Suppressor macrophage (primary cell): ENCODE measurements at places on chromosomes 1 and 21.
A peak's percentile ranks its signal among the peaks of the same experiment; 100 is the strongest.

GRCh38 chr1:93704052-93704451 lies 22.4 kb upstream of the BCAR3 start:
- DNase-seq, result peak; percentile 84

DNA sequence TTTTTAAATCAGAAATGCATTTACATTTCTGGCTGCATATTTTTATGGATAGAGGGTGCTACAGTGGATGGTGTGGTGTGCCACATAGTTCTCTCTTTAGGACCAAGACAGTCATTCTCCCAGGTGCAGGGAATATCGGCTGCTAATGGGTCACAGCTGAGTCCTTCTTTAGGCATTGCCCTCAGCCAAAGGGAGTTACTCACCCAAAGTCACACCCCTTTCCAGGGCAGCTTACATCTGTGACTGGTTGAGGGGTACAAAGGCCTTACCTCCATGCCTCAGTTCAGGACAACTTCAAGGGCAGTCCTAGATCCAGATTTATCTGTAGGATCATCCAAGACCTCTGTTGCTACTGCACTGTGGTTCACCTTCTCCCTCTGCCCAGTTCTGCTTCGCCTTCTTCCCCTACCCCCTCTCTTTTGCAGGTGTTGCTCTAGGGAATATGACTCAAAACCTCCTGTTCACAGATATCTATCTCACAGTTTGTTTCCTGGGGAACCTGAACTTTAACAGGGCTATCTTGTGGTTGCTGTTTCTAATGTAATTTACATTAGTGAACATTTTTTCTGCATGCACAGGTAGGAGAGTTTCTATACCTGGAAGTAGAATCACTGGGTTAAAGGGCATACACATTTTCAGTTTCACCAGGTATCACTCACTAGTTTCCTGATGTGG lies 413.9 kb downstream of the RPS6KC1 start:
- DNase-seq, result no peak

DNA sequence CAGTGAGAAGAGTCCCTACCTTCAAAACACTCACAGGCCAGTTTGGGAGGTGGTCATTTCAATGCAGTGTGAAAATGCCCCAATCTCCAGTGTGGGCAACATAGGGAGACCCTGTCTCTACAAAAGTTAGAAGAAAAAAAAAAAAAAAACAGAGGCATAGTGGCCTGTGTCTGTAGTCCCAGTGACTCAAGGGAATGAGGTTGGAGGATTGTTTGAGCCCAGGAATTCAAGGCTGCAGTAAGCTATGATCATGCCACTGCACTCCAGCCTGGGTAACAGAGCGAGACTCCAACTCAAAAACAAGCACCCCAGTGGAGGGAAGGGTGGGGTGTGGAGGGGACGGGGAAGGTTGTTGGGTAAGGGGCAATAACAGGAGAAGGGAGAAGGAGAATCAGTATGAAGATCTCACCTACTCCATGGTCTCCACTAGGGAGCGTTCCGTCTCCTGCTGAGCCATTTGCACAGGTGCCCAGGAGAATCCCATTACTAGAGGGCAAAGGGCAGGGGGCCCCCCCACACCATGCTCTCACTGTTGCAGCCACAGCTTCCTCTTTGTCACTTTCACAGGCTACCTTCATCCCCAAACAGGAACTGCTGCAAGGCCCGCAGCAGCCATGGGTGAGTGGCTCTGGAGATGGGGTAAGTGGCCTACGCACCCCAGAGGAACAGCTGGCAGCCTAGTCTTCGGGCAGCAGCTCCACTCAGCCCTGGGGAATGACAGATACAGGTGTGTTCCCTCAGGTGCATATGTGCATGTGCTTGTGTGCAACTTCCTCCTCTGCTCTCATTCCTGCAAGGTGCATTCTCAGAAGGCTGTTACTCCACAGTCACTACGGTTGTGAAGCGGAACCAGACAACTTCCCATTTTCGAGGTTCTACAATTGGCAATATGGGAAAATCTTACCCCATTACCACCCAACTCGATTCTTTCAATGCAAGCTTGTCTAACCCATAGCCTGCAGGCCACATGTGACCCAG lies 87.9 kb upstream of the LYST start:
- DNase-seq, result peak; percentile 86

DNA sequence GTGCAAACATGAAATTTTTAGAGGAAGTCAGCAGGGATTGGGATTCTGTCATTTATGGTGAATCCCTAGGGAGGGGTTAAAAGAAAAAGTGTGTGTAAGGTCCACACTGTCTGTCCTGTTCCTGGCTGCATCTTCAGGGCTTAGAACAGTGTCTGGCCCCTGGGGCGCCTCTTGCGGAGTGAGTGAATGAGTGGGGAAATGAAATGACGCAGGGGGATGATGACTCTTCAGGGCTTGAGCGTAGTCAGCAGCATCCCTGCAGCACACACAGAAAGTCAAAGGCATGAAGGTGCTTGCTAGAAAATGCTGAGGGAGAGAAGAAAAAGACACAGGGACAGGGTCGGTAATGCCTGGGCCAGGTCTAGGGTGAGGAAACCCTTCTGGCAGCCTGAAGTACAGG lies 57.8 kb downstream of the PGBD5 start:
- no peak for DNase-seq

DNA sequence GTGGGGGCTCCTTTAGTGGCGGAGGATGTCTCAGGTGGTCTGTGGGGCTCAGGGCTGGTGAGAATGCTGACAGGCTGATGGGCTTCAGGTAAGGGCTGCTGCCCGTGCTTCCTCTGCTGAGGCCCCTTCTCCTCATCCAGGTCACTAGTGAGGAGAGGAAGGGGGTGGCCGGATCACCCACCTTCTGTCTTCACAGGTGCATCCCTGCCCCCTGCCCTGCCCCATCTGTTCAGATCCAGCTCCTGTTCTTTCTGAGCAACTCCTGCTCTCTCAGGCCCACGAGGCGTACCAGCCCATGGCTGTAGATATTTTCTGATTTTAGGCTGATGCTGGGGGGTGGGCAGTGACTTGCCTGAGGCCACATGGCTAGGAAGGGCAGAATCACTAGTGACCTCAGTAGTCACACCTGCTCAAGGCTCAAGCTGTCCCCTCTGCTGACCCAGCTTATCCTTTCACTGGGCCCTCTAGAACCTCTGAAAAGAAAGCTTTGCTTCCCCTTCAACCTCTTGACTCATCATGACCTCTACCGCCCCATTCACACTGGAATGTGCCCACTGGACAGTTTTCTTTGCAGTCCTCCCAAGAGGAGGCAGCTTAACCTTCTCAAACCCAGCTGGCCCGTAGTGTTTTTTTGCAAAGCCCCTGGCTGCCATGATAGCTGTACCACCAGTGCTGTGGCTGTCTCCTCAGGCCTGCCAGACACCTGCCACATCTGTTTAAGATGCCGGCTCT lies 14.8 kb downstream of the DCST2 start:
- peak; percentile 52 for DNase-seq

GRCh38 chr1:10979483-10979920 lies 33.0 kb upstream of the TARDBP start:
- peak; percentile 87 for DNase-seq

DNA sequence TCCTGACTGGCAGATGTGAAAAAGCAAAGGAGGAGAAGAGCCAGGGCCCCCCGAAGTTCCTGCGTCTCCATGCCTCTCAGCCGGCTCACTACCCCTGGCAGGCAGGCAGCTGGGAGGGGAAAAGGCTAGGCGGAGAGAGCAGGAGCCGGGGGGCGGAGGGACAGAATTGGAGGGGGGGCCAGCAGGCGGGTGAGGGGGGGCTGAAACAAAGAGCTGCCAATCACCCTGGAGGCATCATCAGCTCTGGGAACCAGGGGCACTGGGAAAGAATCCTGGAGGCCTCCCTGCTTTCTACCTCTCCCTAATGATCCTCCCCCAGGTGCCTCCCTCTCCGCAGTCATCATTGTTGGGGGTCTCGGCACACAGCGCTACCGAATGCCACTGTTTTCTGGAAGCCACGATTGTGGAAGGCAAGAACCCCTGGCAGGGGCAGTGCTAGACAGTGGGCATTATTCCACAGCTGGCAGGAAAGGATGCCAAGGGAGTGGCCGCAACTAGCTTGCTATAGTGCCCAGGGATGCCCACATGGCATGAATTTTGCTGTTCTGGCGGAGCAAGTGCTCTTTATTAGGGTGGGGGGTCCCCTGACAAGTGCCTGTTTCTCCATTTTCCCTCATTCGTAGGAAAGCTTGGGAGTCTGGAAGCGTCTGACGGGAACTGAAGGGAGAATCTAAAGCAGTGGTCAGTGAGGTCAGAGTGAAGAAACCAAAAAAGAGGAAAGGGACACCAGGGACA lies at the start of gene THBS3:
TSS of gene THBS3 (minus strand) at position 92 of the 735 bp plus-strand sequence. CDS start at position 71, 21 bp downstream.
- no peak for DNase-seq

GRCh38 chr1:230379928-230380327 lies 46.2 kb downstream of the PGBD5 start:
- no peak for DNase-seq

- no peak for DNase-seq
These were observed 88.0 kb downstream of the SIK1 start for GRCh38 chr21:43338951-43339350.

GRCh38 chr1:173914366-173914871 lies 2.7 kb downstream of the SERPINC1 start:
- DNase-seq, result peak; percentile 28

GRCh38 chr1:201260236-201260590 lies 23.1 kb upstream of the PKP1 start:
- no peak for DNase-seq

- DNase-seq, result peak; percentile 25
These were observed 141.5 kb upstream of the ERG start for GRCh38 chr21:38639571-38640354.

- no peak for DNase-seq
These were observed 1.5 kb upstream of the RAP1A start for GRCh38 chr1:111618081-111618480.

- no peak for DNase-seq
These were observed 5.1 kb upstream of the FOXJ3 start for GRCh38 chr1:42340093-42340492.

DNA sequence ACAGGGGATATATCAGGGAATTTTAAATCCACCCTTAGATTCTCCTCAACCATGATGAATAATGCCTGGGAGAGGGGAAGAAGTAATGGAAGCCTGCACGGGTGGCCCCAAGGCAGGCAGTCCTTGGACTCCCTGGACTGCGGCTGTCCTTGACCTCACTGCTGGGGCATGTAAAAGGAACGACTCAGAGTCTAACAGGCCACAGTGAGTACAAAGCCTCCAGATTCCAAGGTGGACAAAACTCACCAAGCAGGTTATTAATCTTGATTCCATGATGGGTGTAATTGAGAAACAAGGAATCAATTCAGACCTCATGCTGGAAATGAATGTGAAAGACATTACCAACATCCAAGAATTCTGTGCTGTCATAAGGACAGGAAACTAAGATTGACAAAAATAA lies 13.0 kb upstream of the ARHGAP29 start:
- no peak for DNase-seq

DNA sequence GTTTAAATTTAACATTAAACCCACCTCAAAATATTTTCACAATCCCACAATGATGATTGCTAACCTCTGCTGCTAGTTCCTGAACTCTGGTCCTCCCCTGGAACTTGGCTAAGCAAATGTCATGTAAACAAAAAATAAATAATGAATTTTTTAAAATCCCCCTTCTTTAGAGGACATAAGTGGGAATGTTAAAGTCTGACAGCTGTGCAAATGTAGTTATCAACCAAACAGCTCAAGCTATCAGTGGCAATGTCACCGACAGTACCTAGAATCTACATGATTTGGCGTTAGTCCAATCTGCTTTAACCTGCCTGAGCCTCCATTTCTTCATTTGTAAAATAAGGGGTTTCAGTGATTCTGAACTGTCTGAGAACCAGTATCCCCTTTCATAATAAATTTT lies 67.7 kb downstream of the GDAP2 start:
- DNase-seq, result no peak

GRCh38 chr1:236741753-236742152 lies 53.3 kb upstream of the MTR start:
- DNase-seq, result no peak

GRCh38 chr21:42695697-42696380 lies 42.4 kb downstream of the PDE9A start:
- DNase-seq, result no peak

- DNase-seq, result no peak
These were observed 27.9 kb upstream of the TSPEAR start for GRCh38 chr21:44739316-44739715.

GRCh38 chr1:205719762-205720161 lies 30.2 kb downstream of the NUCKS1 start:
- DNase-seq, result no peak

- no peak for DNase-seq
These were observed 30.9 kb downstream of the DENND2C start for GRCh38 chr1:114638910-114639309.

DNA sequence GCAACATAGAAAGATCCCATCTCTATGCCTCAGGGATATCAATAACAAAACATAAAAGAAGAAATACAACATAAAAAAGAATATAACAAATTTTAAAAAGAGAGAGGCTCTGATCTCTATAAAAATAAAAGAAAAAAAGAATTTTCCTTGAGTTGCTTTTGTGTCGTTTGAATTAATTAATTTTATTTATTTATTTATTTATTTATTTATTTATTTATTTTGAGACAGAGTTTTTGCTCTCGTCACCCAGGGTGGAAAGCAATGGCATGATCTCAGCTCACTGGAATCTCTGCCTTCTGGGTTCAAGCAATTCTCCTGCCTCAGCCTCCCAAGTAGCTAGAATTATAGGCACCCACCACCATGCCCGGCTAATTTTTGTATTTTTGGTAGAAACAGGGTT lies 8.5 kb downstream of the F11R start:
- no peak for DNase-seq

GRCh38 chr1:5811419-5811818 lies 180.8 kb downstream of the NPHP4 start:
- DNase-seq, result no peak

GRCh38 chr1:178218550-178218949 lies 124.6 kb downstream of the RASAL2 start:
- no peak for DNase-seq

DNA sequence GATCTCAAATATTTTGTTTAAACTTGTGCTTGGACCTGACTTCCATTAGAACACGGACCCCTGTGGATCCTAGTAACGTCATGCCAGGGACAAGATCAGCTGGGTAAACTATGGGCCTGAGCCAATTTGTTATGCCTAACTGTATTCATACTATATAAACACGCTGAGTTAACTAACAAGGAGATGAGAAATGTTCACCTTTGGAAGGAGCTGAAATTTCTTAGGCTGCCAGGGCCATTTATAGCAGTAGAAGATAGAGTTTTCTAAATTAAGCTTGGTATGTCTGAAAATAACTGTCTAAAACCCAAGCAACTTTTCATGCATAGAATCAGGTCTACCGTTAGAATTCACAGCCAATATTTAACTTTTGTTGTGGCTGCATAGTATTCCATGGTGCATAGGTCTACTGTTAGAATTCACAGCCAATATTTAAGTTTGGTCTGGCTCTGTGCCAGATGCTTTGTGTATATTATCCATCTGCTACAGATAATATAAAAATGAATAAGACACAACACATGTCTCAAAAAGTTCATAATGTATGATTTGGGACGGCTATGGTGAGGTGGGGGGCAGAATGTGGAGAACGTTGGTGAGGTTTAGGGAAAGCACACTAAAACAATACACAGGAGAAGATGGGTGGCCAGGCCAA lies 61.5 kb downstream of the NMNAT2 start:
- DNase-seq, result no peak

GRCh38 chr1:162222014-162222413 lies 152.5 kb downstream of the NOS1AP start:
- no peak for DNase-seq

GRCh38 chr1:4106731-4107130 lies 206.7 kb upstream of the C1orf174 start:
- DNase-seq, result no peak

- peak; percentile 96 for DNase-seq
These were observed 2.8 kb upstream of the C1orf162 start for GRCh38 chr1:111471012-111471411.

- peak; percentile 53 for DNase-seq
These were observed 87.5 kb upstream of the FMN2 start for GRCh38 chr1:240004086-240004749.

- DNase-seq, result no peak
These were observed 96.6 kb downstream of the ZFYVE9 start for GRCh38 chr1:52238474-52238873.
